Activated CD4-positive, alpha-beta memory T cell treated with anti-CD3 and anti-CD28 coated beads, Interleukin-2, amount 10 ng/mL, durations not matched to agents 7 days and 5 days (primary cell): ENCODE measurements at places on chromosomes 1 and 21.

- peak; percentile 38 for DNase-seq
Observed at GRCh38 chr1:37556712-37557196, at the start of gene DNALI1. TSS of gene DNALI1 (plus strand) at chr1:37556940. CDS start at chr1:37556995, 55 bp downstream.

DNA sequence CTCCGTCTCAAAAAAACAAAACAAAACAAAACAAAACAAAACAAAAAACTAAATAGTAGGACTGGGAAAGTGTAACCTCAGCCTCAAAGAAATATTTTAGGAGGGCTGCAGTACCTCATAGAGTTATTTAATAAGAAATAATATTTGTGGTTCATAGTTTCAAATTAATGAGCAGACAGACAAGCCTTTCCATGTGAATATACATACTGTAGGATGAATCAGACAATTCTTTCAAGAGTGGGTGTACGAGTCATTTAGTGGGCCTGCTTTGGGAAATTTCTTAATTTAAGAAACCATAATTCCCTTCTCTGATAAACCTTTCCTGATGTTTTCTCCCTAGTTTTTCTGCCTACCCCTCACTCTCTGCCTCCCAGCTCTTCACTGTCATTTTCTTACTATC lies 52.5 kb downstream of the CDC14A start:
- no peak for DNase-seq

GRCh38 chr1:43803646-43804045 lies 96.3 kb downstream of the ST3GAL3 start:
- DNase-seq, result no peak

DNA sequence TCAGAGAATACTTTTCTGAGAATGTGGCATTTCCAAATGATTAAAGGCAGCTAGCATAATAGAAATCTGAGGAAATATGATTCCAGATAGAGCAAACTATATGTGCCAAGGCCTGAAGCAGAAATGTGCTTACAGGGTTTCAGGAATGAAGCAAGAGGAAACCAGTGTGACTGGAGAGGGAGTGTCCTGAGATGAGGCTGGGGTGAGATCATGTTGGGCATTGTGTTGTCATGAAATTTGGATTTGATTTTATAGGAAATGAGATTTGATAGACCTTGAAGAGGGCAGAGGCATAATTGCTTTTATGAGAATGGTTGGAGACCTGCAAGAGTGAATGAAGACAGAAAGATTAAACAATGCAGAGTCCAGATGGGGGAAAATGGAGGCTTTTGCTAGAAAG lies 338.1 kb upstream of the SNX7 start:
- DNase-seq, result no peak

- no peak for DNase-seq
Observed at GRCh38 chr1:201565771-201566528, 27.0 kb downstream of the NAV1 start.

- DNase-seq, result no peak
Observed at GRCh38 chr1:69898403-69898947, 306.9 kb downstream of the LRRC40 start.

- DNase-seq, result no peak
Observed at GRCh38 chr21:15421441-15421881, 308.3 kb upstream of the USP25 start.
